ENCODE measurements at places on chromosomes 1 and 21.

- no peak for DNase-seq
Measured at GRCh38 chr1:220325306-220325995, 53.2 kb upstream of the RAB3GAP2 start.

DNA sequence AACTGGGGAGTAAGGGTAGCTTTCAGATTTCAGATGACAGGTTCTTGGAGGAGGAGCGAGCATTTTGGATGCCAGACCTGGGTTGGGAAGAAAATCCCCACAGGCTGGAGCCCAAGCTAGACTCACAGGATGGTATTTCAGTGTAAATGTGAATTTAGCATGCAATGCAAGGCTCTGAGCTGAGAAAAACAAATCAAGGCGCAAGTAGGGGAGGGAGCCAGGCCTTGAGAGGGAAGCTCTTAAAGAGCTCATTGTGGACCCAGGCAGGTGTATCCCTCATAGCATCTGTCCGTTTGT is 386.1 kb downstream of the MATN1 start:
- DNase-seq: no peak

DNA sequence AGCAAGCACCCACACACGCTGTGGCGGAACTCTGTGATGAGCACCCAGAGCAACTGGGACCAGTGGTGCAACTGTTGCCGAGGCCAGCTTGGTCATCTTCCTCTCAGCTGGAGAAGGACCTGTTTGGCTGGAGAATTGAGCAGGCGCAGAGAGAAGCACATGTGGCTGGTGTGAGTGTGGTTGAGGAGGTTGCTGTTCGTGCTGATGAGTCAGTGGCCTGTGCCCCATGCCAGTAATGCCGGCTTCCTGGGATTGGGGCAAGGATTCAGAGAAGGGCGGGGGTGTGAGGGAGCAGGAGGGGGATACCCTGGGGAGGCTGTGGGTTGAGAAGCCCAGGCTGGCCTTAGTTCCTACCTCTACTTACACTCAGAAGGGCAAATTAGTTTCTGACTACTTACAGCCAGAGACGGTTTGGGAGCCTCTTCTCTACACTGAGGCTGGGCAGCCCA is 57.5 kb upstream of the EPS8L3 start:
- DNase-seq: peak; percentile 89

- peak; percentile 4 for DNase-seq
Measured at GRCh38 chr1:47931395-47931794, 65.8 kb downstream of the TRABD2B start.

- DNase-seq: no peak
Measured at GRCh38 chr1:12717301-12717838, 1.5 kb downstream of the AADACL3 start.

DNA sequence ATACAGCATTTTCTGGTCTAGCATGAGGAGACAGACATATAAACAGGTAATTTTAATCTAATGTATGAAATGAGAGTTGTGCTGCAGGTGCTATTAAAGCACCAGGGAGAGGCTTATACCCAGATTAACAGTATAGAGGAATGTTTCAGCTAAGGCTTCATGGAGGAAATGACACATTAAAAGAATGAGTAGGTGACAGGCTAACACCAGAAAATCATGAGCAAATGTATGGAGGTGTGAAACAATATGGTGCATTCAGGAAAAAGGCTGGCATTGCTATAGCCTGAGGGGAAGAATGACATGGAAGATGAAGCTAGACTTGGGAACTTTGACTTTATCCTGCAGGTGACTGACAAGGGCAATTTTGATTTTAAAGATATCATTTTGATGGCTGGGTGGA is 7.0 kb downstream of the ARPC5 start:
- DNase-seq: no peak

DNA sequence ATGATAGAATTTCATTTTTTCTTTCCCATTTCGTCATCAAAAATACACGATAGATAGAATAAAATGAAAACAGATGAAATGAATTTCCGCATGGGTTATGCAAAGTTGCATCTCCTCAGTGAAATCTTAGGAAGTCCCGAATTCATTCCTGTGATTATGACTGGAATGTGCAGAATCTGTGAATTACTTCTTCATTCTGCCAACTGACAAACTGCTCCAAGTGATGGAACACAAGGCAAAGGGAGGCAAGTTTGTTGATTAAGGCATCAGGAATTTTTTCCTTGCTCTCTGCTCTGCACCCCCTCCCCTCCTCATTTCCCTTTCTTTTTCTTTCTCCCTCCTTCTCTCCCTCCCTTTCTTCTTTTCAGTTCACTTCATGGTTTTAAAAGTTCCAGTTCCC is 37.0 kb upstream of the ADGRL4 start:
- no peak for DNase-seq

DNA sequence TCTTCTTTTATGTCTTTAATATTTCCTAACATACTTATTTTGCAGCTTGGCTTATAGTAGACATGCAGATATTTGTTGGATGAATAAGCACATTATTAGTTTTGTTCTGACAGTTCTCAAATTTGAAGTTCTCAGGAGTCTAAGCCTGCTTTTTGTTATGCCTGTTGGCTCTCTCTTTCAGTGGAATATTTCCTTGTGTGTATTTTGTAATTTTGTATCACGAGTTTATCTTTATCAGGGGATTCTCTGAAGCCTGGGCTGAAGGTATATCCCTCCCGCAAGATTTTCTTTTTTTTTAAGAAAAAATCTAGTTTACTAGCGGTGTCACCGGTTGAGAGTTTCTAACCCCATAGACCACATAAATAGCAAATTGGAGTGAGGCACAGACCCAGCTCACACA is 105.9 kb downstream of the RGL1 start:
- DNase-seq: no peak

DNA sequence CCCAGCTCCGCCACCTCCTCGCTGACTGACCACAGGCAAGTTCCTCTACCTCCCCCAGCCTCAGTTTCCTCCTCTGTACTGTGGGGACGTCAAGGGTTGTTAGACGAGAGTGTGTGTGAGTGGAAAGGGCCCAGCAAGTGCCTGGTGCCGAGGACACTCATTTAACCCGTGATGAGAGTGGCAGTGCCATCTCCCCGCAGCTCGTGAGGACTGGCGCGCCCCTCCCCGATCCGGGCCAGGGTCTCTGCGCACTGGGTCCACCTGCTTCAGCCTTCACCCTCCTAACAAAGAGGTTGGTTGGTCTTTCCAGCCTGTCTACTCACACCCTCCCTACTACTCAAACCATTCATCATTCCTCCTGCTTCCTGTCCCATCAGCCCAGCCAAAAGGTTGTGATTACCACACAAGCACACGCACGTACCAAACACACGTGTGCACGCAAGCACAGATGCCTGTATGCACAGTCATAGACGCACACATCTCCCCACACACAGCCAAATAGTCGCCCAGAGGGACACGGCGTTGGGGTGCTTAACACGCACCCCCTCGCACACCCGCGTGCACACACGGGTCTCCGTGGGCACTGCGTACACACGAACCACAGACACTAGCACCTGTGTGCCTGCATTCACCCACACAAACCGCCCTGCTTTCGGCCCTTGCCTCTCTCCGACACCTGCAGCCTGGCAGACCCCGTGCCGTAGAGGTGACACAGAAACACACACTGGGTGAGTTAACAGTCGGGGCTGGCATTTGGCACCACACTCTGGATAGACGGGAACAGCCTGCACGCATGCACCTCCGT is 39.3 kb downstream of the TAS1R2 start:
- DNase-seq: no peak

DNA sequence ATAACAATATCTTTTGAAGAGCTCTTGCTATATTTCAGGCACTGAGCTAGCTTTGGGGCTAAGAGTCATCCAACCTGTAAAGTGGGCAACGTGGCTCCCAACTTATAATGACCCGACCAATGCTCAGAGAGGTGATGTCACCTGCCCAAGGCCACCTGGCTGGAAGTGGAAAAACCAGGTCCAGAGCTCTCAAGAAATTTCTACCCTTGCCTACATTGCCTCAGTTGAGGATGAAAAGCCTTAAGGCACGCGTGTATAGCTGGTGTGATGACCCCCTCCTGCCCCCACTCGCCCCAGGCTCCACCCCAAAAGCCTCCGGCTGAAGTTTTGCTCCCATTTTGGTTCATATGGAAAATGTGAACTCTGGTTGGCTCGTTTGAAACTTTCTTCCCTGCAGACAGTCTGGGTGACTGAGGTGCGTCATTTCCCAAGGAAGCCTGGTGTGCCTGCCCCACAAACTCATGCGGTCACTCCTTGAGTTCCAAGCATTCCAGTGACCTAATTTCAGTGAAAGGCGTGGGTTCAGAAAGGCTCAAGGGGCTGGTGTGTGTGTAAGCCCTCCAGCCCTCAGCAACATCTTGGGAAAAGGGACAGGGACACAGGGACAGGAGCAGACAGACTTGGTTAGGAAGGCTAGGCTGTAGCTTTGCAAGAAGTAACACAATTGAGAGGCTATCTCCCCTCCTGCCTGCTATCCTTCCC is 20.5 kb downstream of the HTR1D start:
- no peak for DNase-seq

- no peak for DNase-seq
Measured at GRCh38 chr1:176058686-176059085, 148.4 kb downstream of the COP1 start.

DNA sequence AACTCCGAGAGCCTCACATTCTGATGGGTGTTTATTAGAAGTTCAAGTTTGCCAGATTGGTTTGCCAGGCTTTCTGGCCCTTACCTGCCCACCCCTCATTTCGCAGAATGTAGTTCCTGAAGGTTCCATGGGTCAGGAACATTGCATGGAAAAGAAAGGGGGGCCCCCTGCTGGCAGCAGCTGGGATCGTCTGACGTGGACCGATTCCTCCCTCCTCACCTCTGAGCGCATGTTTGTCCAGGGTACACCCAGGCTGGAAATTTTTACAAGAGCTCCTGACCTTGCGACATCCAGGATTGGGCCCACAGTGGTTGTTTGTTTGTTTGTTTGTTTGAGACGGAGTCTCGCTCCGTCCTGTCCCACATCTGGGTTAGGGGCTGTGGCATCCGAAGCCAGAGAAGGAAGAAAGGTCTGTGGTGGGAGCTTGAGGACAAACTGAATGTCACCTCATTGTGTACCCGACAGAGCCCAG is 126.0 kb upstream of the TMEM51 start:
- DNase-seq: no peak

DNA sequence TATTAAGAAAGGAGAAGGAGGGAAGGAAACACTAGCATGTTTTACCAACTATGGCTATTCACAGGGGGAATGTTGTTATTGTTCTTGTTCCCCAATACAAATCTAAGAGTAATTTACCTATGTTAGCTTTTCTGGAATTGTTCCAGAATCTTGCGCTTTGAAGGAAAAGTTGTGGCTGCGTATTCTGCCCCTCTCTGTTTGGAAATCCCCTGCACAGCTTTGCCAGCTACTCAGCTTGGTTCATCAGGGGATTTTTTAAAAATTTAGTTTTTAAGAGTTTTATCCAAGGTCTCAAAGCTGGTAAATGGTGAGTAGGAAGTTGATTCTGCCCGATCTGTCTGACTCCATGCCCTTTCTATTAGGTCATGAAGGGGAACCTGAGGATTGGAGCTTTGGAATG is 9.5 kb upstream of the IRF6 start:
- no peak for DNase-seq

- DNase-seq: peak; percentile 14
Measured at GRCh38 chr1:77313491-77313890, 31.7 kb downstream of the AK5 start.

DNA sequence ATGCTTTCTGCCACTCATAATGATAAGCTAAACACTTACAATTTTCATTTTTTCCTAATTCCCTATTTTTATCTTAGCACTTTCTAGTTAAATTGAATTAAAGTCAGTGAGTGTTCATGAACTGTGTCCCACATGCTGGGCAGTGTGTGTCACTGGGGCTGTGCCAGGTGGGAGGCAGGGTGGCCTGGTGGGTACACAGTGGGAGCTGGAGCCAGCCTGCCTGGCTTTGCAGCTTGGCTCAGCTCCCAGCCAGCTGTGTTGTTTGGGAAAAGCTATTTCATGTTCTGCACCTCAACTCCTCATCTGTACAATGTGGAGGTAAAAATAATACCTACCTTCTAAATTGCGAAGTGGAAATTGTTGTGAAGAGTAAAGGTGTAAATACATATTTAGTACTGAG is 238.4 kb downstream of the PLA2G4A start:
- DNase-seq: no peak

DNA sequence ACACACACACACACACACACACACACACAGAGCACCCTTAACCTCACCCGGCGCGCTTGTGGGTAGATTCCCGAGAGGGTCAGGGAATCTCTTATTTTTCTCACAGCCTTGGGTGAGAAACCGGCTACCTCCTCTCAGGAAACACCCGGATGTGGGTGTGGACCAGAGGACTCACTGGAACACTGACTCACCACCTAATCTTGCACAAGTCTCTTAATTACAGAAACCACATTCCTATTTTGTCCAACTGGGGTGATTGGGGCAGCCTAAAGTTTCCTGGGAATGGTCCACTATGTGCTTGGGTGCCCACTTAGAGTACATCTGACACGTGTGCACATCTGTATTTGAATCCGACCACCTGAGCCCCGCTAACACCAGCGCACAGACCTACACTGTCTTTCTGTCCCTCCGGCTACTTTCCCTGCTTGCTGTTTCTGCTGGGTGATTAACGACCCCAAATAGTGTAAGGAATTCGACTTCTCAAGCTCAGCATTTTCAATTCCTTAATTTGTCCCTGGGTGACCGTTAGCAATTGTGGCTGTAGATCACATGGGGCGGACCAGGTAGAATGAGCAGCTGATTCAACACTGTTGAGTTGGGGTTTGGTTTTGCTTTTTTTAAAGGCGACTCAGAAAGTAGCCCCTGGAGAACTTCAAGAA is 14.0 kb upstream of the TBX15 start:
- peak; percentile 35 for DNase-seq

- no peak for DNase-seq
Measured at GRCh38 chr1:62176597-62177312, 17.9 kb upstream of the L1TD1 start.

DNA sequence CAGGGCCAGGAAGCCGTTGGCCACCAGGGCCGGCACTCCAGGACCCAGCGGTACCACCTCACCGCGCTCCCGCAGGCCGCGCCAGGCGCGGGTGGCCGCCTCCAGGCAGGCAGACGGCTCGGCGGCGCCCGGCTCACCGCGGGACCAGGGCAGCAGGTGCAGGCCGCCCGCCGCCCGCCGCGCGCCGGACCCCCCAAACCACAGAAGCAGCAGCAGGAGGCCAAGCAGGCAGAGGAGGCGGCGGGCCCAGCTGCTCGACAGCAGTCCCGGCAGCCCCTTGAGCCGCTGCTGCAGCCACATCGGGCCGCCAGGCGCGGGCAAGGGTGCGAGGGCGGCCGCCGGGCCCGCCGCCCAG is 312 bp downstream of the KIAA2013 start:
- DNase-seq: no peak

- no peak for DNase-seq
Measured at GRCh38 chr1:208747979-208748378, 503.8 kb upstream of the PLXNA2 start.

DNA sequence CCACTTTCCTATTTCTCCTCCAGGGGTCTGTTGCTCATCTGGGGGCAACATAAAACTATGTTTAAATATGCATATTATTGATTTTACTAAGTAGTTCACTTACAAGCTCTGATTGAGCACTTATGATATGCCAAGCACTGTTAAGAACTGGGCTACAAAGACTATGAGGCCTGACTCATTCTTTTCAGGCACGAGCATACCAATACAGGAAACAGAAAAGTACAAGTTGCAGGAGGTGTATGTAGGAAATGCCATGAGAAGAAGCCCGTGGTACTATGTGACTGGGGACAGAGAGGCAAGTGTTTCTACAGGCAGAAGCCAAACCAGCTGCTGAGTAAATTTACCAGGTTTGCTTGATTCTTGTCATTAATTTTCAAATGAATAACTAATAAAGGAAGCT is 120.4 kb upstream of the PTGFR start:
- no peak for DNase-seq

Measured in HL-60 (cell line).